Stimulated activated CD4-positive, alpha-beta T cell treated with anti-CD3 and anti-CD28 coated beads, Interleukin-1b, Interleukin-23, amount 100 ng/mL, for 1 hour (primary cell): ENCODE measurements at places on chromosomes 1 and 21.

DNA sequence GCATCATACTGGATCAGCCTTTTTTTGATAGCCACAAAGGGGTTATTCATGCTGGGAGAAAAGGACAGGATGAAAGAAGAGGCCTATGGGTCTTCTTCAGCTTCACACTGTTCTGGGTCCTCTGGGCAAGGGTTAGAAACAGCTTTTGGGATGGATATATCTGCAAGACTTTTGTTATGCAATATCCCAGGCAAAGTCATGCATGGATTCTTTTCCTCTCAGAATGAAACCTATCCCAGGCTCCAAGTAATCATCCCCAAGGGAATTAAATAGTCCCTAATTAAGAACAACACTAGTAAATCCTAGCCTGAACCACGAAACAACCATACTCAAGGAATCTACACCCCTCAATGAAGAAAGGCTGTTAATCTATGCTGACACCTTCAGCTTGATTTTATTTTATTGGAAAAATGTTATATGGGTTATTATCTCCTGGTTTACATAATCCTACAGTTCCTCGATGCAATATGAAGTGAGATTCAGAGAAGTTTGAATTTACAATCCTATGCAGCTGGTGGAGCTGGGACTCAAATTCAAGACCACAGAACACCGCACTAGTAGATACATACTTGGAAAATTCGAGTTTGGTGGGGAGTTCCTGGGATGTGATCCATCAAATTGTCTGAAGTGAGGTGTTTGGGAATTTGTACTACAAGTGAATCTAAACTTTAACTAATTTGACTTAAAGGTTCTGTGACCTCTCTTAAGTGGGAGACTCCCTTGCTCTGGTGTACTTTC lies 338.6 kb downstream of the TBX15 start:
- no peak for DNase-seq

DNA sequence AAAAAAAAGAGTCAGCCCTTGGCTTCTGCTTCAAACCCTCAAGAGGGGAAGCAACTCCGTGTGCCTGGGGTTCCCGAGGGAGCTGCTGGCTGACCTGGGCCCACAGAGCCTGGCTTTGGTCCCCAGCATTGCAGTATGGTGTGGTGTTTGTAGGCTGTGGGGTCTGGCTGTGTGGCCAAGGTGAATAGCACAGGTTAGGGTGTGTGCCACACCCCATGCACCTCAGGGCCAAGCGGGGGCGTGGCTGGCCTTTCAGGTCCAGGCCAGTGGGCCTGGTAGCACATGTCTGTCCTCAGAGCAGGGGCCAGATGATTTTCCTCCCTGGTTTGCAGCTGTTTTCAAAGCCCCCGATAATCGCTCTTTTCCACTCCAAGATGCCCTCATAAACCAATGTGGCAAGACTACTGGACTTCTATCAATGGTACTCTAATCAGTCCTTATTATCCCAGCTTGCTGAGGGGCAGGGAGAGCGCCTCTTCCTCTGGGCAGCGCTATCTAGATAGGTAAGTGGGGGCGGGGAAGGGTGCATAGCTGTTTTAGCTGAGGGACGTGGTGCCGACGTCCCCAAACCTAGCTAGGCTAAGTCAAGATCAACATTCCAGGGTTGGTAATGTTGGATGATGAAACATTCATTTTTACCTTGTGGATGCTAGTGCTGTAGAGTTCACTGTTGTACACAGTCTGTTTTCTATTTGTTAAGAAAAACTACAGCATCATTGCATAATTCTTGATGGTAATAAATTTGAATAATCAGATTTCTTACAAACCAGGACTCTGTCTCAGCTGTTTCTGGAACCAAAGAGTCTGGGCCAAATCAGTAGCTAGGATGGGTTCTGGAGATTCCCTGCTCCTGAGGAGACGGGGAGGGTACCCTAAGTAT lies 26.8 kb upstream of the KDM4A start:
- DNase-seq = no peak

DNA sequence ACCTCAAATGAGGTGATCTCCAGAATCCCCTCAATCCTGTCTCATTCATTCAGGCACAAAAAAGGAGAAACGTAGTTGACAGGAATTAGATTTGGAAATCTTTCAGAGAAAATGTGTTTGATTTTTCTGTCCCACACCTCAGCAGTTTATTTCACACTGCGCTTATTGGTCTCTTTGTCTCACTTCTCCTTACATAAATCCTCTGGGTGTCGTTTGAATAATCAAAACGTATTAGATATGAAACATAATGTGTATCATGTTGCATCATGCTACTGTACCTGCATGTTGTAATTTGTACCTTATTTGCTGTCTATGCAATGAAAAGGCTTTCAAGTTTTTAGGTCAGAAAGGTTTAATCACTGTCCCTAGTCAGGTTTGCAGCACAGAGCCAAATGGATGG lies 255.7 kb downstream of the DISC1 start:
- no peak for DNase-seq

DNA sequence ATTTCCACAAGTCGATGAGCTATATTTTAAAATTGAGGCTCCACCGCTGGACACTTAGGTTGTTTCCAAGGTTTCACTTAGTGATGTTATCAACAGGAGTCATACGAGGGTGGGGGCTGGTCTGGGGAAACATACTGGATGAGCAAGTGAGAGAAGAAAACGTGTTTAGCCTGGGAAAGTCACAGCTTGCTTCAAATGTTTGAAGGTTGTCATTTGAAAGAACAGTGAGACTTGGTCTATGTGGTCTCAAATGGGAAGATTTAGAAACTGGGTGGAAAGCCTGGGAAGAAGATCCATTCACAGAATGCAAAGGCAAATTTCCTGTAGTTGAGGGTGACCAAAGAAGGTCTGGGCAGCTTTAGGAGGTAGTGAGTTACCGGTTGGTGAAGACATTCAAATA lies 9.9 kb upstream of the DYRK1A start:
- DNase-seq = no peak

DNA sequence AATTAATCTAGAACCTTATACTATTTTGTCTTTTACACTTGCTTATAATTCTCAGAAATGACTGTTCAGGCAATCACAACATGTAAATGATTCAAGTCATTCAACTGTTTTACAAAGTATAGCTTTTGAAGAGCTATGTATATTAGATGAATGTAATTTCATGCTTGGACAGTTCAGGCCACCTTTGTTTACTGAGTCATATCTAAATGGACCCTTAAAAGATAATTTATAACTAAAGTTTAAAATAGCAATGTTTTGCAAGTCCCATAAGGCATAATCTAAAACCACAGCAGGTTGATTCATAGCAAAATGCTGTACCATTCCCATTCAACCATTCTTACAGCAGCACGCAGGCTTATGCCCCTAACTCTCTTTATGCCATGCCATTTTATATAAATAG lies 64.8 kb downstream of the PIK3R3 start:
- DNase-seq = no peak

- no peak for DNase-seq
These were observed 3.4 kb downstream of the KDM4A start for GRCh38 chr1:43653339-43653738.

- DNase-seq = no peak
These were observed 4.5 kb upstream of the TOR3A start for GRCh38 chr1:179077396-179077795.

DNA sequence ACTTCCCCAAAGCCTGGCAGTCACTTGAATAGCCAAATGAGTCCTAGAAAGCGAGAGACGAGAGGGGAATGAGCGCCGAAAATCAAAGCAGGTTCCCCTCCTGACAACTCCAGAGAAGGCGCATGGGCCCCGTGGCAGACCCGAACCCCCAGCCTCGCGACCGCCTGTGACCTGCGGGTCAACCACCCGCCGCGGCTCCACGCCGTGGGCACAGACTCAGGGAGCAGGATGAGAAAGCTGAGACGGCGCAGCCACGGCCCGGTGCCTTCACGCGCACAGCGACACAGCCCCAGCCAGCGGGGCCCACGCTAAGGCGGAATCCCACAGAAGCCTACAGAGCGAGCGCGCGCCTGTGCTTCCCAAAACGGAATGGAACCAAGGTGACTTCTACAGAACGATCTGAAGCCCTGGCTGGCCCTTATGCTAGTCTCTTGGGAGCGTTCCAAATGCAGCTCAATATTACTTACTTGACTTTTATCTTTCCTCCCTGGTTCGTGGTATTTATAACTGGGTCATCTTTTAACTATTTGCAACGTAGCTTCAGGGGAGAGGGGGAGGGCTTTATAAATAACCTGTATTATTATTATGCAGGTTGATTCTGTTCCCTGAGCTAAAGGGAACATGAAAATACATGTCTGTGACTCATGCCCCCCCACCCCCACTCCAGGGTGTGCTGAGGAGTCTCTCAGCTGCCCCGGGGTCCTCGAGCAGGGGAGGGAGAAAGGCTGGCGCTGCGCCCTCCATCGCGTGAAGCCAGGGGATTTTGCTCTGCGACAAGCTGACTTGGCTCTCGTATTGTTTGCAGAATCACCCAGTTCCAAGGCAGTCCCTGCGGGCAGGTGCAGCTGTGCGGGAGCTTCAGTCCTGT lies 1.7 kb downstream of the TSPEAR start:
- DNase-seq = no peak

- DNase-seq = no peak
These were observed 7.4 kb upstream of the KCNN3 start for GRCh38 chr1:154877370-154877974.

DNA sequence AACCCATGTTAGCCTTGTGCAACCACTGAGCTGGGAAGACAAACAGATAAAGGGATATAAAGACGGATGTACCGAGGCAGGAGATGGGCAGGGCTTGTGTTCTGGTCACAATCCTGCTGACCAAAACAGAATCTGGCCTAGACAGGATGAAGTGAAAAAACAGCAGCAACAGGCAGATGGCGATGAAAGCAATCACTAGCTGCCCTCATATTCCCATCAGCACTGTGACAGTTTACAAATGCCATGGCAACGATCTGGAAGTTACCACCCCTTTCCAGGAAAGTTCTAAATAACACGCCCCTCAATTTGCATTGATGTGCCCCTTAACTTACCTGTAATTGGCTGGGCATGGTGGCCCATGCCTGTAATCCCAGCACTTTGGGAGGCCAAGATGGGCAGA lies 40.6 kb upstream of the CD46 start:
- DNase-seq = no peak

- DNase-seq = no peak
These were observed 42.6 kb downstream of the KCNJ6 start for GRCh38 chr21:37873655-37874054.

DNA sequence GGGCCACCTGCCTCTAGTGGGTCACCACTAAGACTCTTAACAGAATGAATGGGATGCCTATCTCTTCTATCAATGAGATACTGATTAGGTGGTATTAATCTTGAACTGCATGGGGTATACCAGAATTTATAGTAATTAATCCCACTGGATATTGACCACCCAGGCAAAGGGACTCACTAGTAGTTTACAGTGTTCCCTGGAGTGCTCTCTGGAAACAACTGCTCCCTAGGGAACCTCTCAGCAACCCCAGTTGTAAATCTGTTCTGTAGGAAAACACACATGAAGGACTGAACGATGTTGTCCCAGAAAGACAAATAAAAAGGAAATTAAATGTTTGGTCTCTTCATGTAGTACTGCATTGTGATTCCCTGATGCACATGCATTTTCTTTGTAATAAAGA lies 430.5 kb downstream of the HLX start:
- DNase-seq = no peak

DNA sequence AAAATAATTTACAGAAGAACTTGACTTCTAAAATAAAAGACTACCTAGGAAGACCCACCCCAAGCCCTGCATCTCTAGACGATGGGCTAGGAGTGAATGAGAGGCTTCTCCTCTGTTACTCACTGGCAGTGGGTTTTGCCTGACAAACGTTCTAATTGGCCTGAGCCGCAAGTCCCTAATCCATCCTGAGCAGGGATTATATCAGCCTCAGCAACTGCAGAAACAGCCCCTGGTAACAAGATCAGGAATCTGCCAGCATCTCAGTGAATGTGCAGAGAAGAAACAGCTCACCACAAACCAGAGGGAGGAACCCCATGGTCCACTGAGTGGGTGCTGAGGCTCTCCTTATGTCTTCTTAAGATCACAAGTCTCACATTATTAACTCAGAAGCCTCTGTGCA lies 240.6 kb downstream of the BRINP2 start:
- DNase-seq = no peak

- no peak for DNase-seq
These were observed 81.7 kb upstream of the PGBD5 start for GRCh38 chr1:230507666-230508402.

DNA sequence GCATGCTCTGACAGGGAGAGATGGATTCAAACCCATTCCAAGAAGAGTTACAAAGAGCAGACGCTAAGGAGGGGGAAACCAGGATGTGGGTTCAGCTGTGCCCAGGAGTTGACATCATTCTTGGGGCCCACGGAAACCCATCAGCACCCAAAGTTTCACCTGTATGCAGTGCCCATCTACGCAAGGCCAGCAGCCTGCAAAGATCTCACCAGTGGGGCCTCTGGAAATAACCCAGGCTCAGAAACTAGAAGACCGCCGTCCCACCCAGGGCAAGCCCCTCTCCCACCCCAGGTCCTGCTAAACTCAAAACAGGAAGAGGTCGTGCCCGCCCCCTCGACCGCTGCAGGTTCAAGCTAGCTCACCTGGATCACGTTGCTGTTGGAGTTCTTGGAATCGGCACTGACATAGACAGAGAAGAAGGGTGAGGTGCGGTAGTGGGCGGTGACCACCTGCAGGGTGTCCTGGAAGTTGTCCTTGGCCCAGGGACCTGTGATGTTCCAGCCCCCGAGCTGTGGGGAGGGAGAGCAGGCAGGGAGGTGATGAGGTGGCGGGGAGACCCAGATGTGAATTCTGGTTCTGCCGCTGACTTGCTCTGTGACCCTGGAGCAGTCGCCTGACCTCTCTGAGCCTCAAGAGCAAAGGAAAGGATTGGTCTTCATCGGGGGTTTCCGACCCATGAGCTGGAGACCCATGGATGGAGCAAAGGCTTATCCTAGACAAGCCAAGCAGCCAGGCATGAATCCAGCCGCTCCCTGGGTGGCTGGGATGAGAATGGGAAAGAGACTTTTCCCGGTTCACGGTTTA lies 31.7 kb downstream of the ECE1 start:
- no peak for DNase-seq
